ENCODE measurements at places on chromosomes 7 and 10.

DNA sequence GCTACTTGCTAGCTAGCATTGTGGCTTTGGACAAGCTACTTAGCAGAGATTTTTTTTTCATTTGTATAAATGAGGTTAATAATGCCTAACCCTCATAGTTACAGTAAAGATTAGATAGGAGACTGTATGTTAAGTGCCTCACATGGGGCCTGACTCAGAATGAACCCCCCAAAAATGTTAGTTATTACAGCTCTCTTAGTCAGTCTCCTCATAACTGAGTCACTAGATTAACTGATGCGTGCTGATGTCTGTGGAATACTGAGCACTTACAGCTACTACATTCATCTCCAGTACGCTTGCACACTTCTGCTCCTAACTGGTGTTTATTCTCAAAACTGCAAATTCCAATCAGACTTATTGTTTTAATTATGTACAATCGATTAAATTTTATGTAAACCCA lies 315.3 kb downstream of the SNX13 start:
- no peak for DNase-seq

DNA sequence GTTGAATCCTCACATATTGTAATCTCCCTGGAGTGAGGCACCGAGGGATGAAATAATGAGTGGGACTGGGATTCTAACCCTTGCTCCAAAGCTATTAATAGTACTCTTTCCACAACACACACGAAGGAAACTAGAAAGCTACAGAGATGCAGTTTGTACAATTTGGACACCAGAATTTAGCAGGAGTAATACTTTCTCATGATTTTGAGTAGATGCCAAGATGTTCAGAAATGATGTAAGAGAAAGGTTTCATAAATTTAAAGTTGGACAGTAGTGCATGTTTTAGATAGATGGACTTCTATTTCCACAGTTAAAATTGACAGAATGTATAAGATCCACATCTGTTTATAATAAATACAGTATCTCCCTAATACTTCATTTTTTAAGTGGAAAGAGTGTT lies 46.5 kb downstream of the PRR15 start:
- no peak for DNase-seq

DNA sequence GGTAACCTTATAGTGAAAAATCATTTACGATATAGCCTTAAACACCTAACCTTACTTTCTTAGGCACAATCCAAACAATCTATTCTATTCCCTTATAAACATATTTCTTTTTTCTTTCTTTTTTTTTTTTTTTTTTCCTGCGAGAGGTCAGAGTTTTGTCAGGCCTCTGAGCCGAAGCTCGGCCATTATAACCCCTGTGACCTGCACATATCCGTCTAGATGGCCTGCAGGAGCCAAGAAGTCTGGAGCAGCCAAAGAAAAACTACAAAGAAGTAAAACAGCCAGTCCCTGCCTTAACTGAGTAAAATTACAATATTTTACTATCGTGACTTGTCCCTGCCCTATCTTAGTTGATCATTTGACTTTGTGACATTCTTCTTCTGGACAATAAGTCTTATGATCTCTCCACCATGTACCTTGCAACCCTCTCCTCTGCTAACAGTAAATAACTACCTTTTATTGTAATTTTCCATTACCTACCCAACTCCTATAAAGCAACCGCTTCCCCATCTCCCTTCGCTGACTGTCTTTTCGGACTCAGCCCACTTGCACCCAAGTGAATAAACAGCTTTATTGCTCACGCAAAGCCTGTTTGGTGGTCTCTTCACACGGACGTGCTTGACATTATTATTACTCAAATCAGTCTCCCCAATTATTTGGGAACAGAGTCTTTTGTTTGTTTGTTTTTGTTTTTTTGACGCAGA lies 64.5 kb downstream of the AOAH start:
- no peak for DNase-seq

DNA sequence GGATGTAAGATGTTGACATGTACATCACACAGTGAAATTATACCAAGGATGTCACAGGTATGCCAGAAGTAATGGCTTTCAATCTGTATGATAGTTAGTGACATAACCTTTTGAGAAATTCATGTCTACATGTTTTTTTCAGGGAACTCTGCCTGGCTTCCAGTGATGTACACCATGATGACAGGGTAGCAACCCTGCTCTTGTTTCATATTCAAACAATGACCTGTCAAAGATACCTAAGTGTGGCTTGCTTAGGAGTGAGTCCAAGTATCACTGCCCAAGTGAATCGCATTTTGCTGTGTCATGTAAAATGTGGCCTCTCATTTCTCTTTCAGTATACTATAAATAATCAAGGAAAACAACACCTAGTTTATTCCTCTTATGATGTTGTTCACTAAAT lies 205.8 kb upstream of the DKK1 start:
- DNase-seq = no peak

DNA sequence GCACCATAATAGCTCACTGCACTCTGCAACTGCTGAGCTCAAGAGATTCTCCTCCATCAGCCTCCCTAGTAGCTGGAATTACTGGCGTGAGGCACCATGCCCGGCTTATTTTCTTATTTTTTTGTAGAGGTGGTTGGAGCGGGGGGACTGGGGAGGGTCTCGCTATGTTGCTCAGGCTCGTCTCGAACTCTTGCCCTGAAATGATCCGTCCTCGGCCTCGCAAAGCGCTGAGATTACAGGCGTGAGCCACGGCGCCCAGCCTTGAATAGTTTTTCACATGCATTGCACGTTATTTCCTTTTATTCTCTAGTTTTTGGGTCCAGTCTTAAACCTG lies 526 bp upstream of the LAMTOR4 start:
- DNase-seq = no peak

DNA sequence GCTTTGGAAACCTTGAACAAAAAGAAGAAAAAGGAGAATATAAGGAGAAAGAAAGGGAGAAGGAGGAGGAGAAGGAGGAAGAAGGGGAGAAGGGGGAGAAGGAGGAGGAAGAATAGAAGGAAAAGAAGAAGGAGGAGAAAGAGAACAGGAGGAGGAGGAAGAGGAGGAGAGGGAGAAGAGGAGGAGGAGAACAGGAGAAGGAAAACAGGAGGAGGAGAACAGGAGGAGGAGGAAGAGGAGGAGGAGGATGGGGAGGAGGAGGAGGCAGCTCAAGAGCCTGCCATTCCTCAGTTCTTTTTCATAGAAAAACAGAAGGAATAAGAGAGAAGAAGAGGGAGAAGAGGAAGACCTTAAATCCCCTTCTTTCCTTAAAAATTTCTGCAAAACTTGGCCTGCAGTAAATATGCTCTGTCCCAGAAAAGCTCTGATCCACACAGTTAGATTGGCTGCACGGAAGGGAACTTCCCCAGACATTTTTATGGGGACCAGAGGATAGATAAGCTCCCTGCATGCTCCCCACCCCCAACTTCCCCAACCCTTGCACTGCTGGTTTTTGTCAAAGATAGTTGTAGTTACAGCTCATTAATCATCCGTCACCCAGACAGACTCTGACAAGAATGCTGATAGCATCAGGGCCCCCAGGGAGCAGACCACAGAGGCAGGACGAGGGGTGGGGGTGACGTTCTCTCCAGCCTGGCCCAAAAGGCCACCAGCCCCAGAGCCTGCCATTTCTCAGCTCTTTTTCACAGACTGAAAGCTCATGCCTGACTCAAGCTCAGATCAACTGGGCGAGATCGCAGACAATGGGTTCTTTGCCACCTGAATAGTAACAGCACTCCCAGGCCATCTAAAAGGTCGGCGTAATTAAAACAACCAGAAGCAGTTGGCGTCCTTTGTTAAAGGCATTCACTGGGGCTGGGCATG lies 34.5 kb upstream of the LYZL1 start:
- no peak for DNase-seq

- DNase-seq = no peak
These were observed 15.9 kb upstream of the ADCK2 start for GRCh38 chr7:140656548-140657515.

DNA sequence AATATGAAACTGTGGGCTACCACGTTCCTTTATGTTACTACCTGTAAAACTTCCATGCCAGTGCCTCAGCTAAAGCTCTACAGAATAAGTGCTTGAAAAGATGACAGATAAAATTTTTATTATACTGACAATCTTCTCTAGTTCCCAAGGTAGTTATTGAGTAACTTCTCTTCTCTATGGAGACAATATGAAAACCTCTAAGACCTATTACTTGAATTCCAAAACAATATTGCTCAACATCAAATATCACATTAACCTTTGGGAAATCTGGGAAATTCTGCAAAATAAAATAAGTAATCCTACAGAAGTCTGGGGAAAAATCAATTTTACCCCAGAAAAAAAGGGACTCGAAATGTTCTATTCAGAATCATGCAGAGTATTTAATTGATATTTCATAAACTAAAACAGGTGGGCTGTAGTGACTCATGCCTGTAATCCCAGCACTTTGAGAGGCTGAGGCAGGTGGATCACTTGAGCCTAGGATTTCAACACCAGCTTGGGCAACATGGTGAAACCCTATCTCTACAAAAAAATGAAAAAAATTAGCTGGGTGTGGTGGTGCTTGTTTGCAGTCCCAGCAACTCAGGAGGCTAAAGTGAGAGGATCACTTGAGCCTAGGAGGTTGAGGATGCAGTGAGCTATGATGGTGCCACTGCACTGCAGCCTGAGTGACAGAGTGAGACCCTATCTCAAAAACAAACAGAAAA lies 23.8 kb upstream of the ANK3 start:
- DNase-seq = no peak

DNA sequence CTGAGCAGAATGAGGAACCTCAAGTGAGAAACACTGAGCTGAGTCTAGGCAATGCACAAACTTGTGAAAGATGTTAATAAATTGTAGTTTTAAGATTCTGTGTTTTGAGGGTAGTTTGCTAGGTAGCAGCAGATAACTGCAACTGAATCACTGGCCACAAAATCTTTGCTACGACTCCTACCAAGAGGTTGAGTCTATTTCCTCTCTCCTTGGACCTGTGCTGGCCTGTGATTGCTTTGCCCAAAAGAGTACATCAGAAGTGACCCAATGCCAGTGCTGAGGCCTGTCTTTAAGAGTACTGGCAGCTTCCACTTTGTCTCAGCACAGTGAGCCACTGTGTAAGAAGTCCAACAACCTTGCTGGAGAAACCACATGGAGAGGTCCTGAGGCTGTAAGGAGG lies 11.9 kb upstream of the TSPAN13 start:
- no peak for DNase-seq

DNA sequence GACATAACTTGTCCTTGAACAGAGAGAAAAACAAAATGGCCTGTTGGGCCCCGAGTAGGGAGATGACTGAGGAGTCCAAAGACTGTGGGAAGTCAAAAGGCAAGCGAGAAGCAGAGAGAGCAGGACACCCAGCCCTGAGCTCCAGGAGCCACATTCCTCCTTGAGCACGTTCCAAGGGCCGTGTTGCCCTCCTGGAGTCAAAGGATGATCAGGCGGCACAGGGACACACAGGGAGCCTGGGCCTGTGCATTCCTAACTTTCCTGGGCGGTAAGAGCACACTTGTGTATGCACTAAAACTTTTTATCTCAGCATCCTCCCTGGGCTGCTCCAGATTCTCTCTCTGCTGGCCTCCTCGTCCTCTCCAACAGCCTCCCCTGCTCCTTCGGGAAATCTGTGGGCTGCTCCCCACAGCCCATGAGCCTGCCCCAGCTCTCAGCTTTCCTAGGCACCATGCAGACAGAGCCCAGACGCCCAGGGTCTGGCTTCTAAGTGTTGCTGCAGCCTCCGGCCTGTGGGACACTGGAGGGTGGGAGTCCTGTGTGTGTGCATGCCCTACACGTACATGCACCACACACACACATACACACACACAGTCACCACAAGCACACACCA lies 281.8 kb downstream of the POU6F2 start:
- no peak for DNase-seq

- no peak for DNase-seq
These were observed 27.3 kb upstream of the MRC1 start for GRCh38 chr10:17781856-17782255.

DNA sequence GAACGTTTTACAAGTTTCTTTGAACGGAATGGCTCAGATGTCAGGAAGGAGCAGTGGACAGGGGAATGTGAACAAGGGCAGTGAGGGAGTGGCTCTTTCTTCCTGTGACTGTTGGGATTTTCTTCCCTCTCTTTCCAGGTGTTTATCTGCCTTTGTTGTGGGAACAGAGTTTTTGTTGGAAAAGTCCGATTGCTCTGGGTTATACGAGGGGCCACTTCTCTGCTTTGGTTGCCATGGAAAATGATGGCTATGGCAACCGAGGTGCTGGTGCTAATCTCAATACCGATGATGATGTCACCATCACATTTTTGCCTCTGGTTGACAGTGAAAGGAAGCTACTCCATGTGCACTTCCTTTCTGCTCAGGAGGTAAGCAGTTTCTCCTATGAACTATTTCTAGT lies 41.4 kb downstream of the ZRANB1 start:
- no peak for DNase-seq

- no peak for DNase-seq
These were observed 905.2 kb upstream of the ZNF722 start for GRCh38 chr7:63093481-63093880.

DNA sequence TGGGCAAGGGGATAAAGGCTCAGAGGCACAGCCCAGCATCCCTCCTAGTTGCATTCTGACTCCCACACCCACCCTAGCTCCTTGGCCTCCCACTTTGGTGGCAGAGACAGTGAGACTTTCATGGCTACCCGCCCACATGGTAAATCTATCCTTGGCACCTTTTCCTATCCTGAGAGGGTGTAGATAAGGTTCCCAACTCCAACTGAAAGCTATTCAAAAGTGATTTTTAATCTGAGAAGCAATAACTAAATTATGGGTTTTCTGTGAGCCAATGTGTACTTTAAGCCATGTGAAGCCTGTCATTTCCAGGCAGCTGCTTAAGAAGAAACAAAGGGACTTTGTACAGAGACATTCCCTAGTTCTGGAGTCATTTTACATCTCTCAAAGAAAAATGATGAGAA lies 9.1 kb downstream of the LAMB1 start:
- no peak for DNase-seq

DNA sequence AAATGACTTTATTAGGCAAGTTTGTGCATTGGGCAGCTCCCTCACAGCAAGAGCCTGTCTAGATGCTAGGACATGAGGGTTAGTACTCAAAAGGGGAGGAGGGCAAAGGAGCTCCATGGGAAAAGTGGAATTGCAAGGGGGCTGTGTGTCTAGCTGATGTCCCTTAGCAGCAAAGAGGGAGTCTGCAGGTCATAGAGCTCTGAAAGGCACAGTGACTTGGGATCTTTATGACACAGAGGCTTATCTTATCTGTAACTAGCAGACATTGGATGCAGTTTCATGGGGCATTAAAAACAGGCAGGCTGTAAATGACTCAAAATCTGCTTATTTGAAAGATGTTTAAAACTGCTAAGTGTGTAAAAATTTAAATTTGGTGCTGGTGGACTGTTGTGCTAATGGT lies 556.2 kb upstream of the FZD8 start:
- no peak for DNase-seq

DNA sequence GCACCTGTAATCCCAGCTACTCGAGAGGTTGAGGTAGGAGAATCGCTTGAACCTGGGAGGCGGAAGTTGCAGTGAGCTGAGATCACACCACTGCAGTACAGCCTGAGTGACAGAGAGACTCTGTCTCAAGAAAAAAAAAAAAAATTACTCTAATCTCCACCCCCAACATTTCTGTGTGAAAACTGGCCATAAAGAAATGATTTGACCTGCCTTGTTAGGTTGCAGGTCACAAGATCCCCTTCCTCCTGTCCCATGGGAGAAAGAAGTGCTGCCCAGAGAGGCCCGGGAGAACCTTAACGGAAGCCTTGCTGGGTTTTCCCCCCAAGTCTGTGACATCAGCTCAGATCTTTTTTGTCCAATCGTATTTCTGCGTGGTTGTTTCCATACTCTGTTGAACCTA lies 8.7 kb upstream of the CALHM1 start:
- DNase-seq = no peak
